ENCODE measurements at places on chromosomes 2 and 18. TPM values are rescaled to one million over a fixed set of nuclear protein-coding genes. Genes with fewer than 3 reads are reported as not detected.

ASB18 gene
- total RNA-seq: 2.2 TPM

SETBP1 gene
- total RNA-seq: 34.4 TPM

LINC00305 gene
- not detected for total RNA-seq

C2orf15 gene
- 1.7 TPM for total RNA-seq

GPR45 gene
- not detected for total RNA-seq

ATP6V1C2 gene
- total RNA-seq: 0.72 TPM

RAB11FIP5 gene
- 21.4 TPM for total RNA-seq

SP5 gene
- 3.9 TPM for total RNA-seq

ZNF516 gene
- total RNA-seq: 29.6 TPM

All from umbilical cord (tissue), 2 donors.